Stimulated activated CD8-positive, alpha-beta memory T cell treated with anti-CD3 and anti-CD28 coated beads, Interleukin-4, amount 100 ng/mL, for 1 hour (primary cell): ENCODE measurements at places on chromosomes 11 and 22.

- no peak for DNase-seq
These were observed 131.8 kb downstream of the UVRAG start for GRCh38 chr11:75946531-75947530.

- DNase-seq = no peak
These were observed 29.0 kb downstream of the PRRG4 start for GRCh38 chr11:32858731-32859130.

- no peak for DNase-seq
These were observed 773.2 kb downstream of the DLG2 start for GRCh38 chr11:84853841-84854497.

DNA sequence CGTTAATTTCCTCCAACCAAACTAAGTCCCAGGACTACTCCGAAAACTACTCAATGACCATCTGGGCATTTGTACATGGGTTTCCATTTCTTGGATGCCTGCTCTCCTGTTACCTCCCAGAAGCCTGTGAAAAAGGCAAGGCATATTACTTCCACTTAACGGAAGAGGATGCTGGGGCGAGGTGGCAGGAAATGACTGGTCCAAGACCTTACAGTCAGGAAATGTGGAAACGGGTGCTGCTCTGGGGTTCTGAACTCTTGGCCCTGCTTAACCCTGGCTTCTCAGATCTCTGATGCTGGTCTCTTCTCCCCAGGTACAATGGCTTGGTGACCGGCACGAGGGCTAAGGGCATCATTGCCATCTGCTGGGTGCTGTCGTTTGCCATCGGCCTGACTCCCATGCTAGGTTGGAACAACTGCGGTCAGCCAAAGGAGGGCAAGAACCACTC is 12.9 kb downstream of the ADORA2A start:
- no peak for DNase-seq

GRCh38 chr11:71305041-71305440 is 52.7 kb upstream of the SHANK2 start:
- no peak for DNase-seq

DNA sequence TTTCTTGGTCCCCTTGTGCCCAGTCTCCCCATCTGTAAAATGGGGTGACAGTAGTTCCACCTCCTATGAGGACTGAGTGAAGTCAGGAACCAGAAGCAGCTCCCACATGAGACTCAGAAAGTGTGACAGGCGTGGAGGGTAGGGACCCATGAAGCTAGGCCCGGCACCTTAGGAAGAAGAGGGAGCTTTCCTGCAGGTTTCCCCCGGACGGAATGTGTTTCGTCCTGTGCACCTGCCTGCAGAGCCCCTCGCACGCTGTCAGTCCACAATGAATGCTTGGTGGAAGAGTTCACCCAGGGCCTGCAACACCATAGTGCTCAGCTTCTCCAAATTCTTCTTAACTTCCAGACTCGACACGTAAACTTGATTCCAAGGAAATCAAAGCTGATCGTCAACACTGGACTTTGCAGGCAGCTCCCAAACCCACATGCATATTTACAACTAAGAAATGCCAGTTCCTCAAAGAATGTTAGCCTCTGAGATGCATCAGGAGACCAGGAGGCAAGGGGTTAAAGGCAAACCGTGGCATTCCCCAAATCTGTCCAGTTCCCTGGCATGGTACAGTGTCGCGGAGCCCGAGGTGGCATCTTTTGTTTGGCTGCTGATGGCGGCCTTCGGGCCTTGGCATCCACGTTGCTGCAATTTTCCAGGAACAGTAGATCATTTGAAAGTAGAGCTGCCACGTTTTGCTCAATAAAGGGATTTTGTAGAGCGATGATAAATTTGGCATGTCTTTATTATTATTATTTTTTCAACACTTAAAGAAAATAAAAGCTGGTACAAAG is 15.4 kb downstream of the LRP5 start:
- no peak for DNase-seq

- no peak for DNase-seq
These were observed 85.2 kb upstream of the IGLL5 start for GRCh38 chr22:22802339-22802970.

GRCh38 chr11:119468511-119468910 is 45.5 kb upstream of the THY1 start:
- no peak for DNase-seq

GRCh38 chr11:32435942-32436750 is 807 bp upstream of the WT1 start:
- no peak for DNase-seq

DNA sequence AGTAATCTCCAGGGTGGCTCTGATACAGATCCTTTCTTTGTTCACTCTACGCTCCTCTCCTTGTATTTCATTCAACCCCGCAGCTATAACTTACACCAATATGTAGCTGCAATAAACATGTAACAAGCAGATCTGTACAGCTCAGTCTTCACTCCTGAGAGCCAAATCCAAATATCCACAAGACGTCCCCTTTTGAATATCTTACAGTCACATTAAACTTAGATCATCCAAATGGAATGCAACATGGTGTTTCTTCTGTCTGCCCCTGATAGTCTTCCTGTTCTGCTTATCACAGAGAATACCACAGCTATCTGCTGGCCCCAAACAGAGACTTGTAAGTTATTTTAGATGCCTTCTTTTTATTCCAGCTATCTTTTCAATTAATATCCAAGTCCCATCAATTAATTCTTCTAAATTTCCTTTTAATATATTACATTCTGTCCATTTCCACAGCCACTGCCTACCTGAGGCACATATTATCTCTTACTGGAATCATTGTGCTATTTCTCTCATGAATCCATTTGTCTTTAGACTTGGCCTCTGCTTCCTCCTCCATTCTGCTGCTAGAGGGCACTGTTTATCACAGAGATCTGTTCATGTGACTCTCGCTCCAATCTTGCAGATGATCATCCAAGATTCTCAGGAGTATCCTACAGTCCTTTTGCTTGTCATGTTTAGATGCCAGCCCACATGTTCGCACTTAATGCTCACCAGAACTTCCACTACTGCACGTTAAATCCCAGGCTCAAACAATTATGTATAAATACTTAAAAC is 908.6 kb downstream of the NTM start:
- DNase-seq = no peak

DNA sequence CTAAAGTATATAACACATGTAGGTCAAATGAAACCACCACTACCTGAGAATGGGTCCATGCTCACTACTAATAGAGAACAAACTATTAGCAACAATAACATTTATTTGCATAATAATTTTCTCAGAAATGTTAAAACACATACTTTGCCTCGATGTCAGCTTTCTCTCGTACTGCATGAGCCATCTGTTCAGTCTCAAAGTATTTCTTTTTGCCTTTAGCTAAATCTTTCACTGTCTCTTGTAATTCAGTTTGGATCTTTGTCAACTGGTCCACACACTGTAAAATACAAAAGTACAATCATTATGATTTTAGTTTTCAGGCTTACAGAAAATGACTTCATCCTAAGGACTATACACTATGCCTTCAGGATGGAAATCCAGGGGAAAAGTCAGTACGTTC is 153.3 kb downstream of the FCHSD2 start:
- DNase-seq = no peak

DNA sequence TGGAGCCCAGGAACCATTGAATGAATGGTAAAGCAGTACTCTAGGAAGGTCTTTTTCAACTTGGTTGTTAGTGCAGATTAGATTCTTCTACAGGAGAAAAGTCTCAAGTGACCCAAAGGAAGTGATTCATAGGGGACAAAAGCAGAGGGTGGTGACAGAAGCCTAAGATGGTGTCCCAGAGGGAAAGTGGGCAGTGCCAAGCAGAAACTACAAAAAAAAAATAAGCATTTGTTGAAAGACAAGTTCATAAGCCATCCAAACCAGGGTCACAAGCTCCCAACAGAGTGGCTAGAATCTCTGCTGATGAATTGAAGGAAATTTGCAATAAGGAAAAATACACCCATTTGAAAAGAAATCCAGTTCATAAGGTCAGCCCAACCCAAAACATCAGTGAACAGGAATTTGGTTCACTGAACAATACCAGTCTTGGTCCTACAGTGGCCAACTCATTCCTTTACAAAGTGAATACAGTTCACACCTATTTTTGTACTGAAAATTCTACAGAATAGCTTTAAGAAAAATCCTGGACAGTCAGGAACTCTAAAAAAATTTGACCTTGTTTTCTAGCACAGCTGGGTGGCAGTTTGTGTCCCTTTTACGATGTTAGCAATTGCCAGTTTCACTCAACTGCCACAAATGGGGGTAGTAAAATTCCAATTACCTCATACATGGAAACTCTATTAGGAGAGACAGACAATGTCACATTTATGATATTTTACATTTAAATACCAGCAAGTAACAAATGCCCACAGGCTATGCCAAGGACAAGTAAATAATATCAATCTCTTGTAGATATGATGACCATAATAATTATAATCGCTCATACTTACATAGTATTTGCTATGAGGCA is 21.6 kb upstream of the NUP160 start:
- DNase-seq = no peak

- DNase-seq = no peak
These were observed 255.5 kb downstream of the TENM4 start for GRCh38 chr11:79185351-79185750.

DNA sequence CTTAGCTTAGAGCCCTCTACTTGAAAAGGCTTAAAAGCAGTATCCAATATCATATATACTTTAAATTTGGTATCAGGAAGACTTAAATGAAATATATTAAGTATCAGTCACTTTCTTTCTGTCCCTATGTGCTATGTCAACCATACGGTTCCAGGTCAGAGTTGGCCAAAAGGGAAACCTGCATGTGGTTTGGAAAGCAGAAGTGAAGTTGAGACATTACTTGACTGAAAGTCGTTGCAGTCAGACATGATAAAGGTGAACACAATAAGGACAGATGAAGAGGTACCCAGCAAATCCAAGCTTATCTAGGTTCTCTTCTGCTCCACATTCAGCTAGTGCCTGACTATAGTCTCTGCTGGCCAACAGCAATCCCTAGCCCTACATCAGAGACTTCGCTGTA is 336.8 kb downstream of the KCNA4 start:
- no peak for DNase-seq

GRCh38 chr11:62501432-62501891 is 45.1 kb downstream of the AHNAK start:
- DNase-seq = no peak

- DNase-seq = no peak
These were observed 49.1 kb downstream of the XKR3 start for GRCh38 chr22:16776080-16776479.

DNA sequence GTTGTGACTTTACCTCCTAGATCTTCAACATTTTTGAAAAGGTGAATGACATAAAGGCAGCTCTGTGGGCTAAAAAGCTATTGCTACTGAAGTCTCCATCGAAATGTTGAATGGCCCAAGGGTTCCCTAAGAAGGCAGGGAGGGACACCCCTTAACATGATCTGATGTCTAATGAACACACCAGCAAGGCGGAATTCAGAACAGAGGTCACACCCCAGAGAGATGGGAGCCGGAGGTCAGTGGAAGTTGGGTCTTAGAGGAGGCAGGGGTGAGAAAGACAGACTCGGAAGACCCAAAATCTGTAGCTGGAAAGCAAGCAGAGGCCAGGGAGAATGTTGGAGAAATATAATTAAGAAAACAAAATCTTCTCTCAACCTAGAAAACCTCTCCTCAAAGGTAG is 79.0 kb downstream of the TRIM29 start:
- DNase-seq = no peak

DNA sequence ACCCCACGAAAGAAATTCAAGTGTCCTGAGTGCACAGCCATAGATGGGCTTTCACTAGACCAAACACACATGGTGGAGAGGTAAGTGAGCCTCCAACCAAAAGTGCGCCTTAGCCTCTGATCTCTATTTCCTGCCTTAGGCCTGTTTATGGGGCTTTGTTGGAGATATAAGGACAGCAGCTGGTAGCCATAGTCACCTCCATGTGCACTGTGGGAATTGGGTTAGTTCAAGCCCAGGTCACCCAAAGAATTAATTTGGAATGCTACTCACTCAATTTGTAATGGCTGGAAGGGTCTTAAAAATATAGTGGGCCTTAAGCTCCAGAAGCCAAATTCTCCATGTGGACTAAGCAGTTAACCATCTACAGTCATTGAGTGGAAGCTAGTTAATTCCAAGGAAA is 73.6 kb downstream of the ALX4 start:
- no peak for DNase-seq

DNA sequence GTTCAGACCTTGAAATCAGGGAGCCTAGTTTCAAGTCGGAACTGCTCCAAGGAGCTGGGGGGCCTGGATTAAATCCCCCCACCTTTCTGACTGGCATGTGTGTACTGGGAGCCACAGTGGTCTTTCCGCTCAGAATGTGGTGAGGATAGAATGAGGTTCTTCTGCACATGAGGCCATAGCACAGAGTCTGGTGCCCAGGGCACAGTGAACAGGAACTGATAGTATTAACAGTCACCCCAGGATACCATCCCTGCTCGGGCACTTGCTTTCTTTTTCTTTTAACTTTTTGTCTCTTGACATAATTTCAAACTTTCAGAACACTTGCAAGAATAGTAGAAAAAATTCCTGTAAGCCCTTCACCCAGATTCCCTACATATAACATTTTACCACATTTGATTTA is 28.8 kb downstream of the LMO1 start:
- no peak for DNase-seq

GRCh38 chr22:47571616-47572015 is 809.2 kb downstream of the TBC1D22A start:
- no peak for DNase-seq

DNA sequence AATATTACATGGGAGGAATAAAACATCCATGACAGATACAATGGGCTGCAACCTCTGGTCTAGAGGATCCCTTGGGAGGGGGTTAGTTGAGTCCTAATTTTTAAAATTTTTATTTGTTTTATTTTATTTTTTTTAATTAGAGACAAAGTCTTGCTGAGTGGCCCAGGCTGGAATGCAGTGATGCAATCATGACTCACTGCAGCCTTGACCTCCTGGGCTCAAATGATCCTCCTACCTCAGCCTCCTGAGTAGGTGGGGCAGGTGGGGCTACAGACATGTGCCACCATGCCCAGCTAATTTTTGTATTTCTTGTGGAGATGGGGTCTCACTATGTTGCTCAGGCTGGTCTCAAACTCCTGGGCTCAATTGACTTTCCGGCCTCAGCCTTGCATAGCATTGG is 43.1 kb downstream of the FDX1 start:
- no peak for DNase-seq

DNA sequence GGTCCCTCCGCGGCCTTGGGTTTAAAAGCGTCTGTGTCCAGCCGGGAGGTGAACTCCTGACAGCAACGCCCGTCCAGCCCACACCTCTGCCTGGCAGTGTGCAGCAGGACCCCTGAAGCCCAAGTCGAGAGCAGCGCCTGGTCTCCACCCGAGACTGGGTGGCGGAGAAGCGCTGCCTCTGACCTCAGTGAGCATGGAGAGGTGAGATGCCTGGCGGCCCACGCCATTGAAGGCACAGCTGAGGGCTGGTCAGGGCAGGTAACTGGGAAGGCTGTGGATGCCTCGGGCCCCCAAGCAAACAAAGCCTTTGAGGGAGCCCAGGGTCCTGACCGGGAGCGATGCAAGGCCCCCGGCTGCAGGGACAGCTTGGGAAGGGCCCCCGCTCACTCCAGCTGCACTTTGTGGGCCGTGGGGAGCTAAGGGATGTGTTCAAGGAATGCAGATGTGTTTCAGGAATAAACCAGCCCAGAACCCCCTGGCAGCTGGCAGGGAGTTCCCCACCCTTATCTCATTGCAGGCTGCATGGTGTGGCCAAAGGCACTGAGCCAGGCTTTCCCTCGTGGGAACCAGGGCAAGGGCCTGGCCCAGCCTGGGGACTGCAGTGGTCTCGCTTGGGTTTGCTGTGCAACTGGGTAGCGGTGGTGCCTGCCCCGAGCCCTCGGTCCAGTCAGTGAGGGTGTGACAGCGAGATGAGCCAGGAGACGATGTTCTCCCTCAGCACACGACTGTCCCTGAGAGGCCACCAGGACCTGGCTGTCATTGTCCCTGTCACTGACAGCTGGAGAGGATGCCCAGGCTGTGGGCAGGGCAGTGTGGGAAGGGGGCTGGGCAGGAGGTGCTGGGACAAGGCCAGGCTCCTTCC is 92.5 kb downstream of the WNT7B start:
- DNase-seq = no peak
